ENCODE measurements at places on chromosomes 3 and 15. TPM values are rescaled to one million over a fixed set of nuclear protein-coding genes. Genes with fewer than 3 reads are reported as not detected.

The MAGI1 gene
- 27.4 TPM for polyA plus RNA-seq

The APBA2 gene
- 20.4 TPM for polyA plus RNA-seq

The FMN1 gene
- polyA plus RNA-seq: 0.27 TPM

The CYP1A2 gene
- not detected for polyA plus RNA-seq

The PLCB2 gene
- polyA plus RNA-seq: 7.2 TPM

The AGTR1 gene
- 0.03 TPM for polyA plus RNA-seq
